Small intestine (tissue), 16 donors: ENCODE measurements at places on chromosomes 1 and 21.

DNA sequence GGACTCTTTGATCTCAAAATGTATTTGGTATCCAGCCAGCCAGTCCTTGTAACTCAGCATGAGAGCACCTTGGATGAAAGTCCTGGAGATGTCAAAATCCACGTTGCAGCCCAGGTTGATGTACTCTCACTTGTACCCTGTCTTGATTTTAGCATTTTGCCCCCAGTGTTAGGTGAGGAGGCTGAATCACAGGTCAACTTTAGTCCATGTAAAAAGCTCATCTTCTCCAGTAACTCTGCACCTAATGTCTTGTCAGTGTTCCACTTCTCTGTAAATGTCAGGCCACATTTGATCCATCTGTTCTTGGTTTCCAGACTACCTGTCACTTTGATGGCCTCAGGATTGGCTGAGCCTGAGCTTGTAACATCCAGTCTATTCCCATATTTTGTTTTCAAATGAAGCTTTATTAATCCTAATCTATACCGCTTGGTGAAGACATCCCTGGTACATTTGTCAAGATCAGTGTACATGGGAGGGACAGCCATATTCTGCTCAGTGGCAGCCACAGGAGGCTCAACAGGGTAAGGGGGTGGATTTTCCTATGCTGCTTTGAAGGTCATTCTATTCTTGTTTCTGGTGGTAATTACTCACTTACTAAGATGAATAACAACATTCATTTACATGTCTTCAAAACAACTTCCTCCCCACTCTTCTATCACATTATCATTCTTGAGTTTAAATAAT lies 24.1 kb upstream of the FCRL3 start:
- DNase-seq, result no peak

DNA sequence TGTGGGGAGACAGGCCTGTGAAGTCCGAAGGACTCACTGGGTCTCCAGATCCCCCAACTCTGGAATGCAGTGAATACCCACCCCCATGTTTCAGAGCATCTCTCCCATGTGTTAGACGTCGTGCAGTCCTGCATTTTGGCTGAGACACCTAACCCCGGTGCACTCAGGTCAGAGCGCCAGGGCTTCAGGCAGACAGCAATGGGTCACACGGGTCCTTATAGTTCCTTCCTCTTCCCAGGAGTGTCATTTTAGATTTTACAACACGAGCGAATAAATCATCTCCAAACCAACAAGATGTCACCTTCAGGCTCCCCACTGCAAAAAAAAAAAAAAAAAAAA lies 5.1 kb downstream of the PRRX1 start:
- DNase-seq, result no peak

- DNase-seq, result no peak
Observed at GRCh38 chr1:88647749-88648415, 36.2 kb upstream of the PKN2 start.

DNA sequence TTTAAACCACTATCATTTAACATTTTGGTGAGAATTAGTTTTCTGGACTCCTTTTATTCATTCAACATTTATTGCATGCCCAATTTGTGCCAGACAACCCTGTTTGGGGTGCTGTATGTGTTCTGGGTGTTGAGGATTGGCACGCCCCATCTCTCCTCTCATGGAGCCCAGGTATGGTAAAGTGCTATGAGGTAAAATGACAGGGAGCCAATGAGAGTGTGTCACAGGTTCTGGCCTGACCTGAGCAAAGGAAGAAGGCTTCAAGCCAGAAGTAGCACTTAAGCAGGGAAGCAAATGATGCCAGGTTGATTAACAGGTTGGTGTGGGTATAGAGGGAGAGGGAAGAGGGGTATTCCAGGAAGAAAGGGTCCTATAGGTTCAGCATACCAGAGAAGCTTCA lies 21.1 kb upstream of the SLC22A15 start:
- no peak for DNase-seq

GRCh38 chr1:41754540-41754939 lies 164.2 kb downstream of the HIVEP3 start:
- no peak for DNase-seq

- no peak for DNase-seq
Observed at GRCh38 chr1:20569523-20570098, 17.2 kb downstream of the FAM43B start.

- DNase-seq, result no peak
Observed at GRCh38 chr1:14733048-14733778, 134.7 kb downstream of the KAZN start.

- DNase-seq, result no peak
Observed at GRCh38 chr1:53731779-53732305, 7.1 kb downstream of the GLIS1 start.

GRCh38 chr1:206608108-206608698 lies 4.1 kb downstream of the EIF2D start:
- DNase-seq, result peak; percentile 36

- peak; percentile 77 for DNase-seq
Observed at GRCh38 chr1:8232036-8232757, 85.7 kb upstream of the SLC45A1 start.

DNA sequence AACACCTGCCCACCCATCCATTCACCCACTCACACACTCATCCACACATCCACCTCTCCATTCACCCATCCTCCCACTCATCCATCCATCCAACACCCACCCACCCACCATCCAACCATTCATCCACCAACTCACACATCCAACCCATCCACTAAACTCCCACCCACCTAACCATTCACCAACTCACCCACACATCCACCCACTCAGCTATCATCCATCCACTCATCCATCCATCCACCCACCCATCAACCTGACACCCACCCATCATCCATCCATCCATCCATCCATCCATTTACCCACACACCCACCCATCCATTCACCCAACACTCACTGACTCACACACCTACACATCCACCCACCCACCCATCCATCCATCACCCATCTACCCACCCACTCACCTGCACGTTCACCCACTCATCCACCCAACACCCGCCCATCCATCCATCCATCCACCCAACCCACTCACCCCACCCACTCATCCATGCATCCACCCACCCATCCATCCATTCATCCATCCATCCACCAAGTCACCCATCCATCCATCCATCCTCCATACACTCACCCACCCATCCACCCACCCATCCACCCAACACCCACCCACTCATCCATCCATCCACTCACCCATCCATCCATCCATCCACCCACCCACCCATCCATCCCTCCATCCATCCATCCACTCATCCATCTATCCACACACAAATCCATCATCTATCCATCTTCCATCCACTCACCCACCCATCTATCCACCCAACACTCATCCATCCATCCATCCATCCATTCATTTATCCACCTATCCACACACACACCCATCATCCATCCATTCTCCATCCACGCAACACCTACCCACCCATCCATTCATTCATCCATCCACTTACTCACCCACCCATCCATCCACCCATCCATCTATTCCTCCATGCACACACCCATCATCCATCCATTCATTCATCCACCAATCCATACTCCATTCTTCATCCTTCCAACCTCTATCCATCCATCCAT lies 17.4 kb upstream of the PRDM16 start:
- no peak for DNase-seq
